Aorta (tissue), 5 donors: ENCODE measurements at places on chromosomes 2 and 18. TPM values are rescaled to one million over a fixed set of nuclear protein-coding genes. Genes with fewer than 3 reads are reported as not detected.

- DNase-seq = no peak
Observed at GRCh38 chr2:176830362-176830761, 382.2 kb upstream of the HNRNPA3 start.

The MTCL1 gene
- 10.5 TPM for total RNA-seq

GRCh38 chr2:170714381-170715061 lies 616 bp upstream of the SP5 start:
- no peak for DNase-seq

The IMMT gene
- total RNA-seq = 68.4 TPM

DNA sequence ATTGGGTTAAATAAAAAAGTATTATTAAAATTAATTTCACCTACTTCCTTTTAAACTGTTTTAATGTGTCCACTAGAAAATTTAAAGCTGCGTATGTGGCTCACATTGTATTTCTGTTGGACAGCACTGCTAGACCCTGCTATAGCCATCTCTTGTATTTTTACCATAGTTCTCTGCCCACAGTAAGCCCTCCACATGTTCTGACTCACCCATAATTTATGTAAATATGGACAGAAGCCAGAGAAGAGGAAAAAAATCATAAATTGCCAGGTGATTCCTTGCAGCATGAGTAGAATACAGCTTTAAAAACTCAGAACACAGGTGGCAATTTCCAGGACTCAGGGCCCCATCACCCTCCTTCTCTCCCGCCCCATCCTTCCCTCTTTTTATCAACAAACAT lies 142.4 kb upstream of the MEX3C start:
- DNase-seq = no peak

The CIB4 gene
- total RNA-seq = 0.60 TPM

DNA sequence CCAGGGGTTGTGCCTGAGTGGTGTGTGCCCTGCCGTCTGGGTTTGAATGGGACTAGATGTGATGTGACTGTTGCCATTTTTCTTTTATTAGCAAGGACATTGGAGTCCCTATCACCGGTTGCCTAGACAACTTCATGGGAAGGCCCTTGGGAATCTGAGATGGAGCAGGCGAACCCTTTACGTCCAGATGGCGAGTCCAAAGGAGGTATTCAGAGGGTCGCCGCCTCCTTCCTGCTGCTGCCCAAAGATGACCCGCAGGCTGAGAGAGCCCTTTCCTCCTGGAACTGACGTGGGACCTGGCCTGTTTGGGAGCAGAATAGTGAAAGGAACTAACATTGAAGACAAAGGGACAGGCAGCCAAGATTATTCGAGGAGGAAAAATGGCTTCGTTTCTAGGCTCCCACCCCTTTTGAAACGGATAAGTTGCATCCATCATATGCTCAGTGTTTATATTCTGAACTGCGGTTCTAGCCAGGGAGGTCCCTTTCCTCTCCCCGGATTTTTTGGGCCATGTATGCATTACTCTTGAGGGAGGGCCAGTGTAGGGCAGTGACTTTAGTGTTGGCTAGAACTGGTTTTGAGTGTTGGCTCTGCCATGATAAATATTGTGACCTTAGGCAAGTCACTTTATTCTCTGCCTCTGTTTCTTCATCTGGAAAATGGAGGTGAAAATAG lies 673 bp downstream of the CENPO start:
- DNase-seq = no peak

- DNase-seq = no peak
Observed at GRCh38 chr2:38168710-38169480, 92.9 kb upstream of the CYP1B1 start.
